ENCODE measurements at places on chromosomes 16 and 17.

DNA sequence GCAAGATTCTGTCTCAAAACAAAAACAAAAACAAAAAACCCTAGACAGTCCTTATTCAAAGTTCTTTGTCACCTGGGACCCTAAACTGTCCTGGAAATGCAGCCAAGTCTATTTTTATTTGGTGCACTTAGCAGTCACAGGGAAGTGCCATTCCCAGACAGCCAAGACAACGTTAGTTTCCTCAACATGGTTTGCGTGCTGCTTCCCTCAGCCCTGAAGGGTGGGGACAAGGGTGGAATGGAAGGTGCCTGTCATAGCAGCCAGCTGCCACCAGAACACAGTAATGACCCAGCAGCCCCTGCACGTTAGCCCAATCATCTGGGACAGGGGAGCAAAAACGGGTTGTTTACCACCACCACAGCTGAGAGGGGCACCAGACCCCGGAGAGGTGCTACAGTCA is 16.9 kb downstream of the CREBBP start:
- no peak for DNase-seq

DNA sequence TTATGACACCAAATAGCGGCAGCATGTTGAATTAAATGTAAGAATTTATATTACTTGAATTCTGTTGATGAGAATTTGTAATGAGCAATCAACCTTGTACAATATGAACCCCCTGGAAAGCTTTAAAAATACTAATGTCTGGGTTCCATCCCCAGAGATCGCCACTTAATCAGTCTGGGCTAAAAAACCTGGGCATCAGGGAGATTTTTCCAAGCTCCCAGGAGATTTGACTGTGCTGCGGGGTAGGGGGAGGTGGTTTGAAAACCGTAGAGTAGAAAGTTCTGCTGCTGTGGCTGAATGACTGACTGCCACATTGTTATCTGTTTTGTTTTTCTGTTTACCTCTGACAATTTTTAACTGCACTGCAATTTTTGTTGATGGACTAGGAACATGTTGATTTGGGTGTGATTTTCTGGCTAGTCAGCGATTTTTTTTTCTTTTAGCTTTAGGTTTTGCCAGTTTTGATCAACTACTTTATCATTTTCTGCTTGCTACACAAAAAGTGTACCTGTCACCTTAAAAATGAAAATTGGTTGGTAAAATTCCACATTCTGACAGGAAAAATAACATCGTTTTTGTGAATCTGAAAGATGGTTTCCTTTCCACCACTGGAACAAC is 79.3 kb downstream of the PCTP start:
- no peak for DNase-seq

DNA sequence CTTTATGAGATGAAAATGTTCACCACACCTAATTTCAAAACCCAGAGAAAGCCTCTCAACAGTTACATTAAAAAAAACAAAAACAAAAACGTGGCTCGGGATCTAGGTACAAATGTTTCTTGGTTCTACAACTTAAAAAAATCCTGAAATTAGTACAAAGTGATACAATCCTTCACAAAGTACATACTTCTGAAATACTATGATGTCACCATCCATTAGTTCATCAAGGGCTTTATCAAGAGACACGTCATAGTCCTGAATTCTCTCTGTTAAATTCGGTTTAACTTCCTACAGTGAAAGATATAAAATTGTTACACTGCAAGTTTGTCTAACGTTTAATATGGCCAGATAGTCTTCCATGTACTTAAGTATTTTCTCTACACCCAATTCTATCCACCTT is 18.2 kb downstream of the LITAFD start:
- no peak for DNase-seq

- no peak for DNase-seq
These were observed 20.9 kb downstream of the COIL start for GRCh38 chr17:56939869-56940484.

DNA sequence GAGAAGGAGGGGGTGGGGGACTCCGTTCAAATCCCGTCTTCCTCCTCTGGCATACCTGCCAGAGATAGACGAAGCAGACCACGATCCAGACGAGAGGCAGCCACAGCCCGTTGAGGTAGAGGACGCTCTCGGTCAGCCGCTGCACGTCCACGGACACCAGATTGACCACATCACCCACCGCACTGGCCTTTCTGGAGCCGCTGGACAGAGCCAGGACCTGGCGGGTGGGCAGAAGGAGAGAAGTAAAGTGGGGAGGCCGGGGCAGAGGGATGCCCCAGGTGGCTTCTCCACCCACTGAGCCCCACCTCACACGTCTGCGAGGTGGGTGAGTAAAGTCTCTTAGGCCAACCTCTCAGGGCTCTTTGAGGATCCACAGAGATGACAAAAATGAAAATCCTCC is 25.3 kb downstream of the ABCC6 start:
- no peak for DNase-seq

- no peak for DNase-seq
These were observed 11.4 kb upstream of the KREMEN2 start for GRCh38 chr16:2952679-2953078.

DNA sequence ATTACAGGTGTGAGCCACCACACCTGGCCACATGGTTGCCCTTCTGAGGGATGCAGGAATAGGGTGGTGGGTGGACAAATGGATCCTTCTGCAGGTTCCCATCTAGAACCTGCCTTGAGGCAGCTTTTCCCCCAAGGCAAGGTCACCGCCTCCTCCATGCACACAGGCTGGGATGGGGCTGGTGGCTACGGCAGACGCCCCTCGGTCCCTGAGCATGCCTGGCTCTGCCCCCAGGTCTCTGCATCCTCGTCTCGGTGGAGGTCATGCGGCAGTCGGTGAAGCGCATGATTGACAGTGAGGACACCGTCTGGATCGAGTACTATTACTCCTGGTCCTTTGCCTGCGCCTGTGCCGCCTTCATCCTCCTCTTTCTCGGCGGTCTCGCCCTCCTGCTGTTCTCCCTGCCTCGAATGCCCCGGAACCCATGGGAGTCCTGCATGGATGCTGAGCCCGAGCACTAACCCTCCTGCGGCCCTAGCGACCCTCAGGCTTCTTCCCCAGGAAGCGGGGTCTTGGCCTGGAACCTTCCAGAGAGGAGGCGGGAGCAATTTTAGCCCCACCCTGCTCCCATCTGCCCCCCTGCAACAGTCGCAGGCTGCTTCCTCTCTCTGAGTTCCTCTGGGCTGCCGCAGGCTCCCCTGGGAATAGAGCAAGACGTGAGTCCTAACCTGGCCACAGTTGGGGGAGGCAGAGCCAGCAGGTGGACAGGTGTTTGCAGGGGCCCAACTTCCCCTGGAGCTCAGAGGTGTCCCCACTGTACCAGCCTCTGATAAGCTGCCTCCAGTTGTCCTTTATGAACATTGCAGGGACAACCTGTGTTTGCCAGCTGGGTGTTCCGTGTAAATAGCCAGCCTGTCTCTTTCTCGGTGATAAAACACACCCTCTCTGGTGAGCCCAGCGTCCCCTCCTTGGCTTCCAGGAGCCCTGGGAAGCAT is 11.7 kb downstream of the CACNG1 start:
- no peak for DNase-seq

DNA sequence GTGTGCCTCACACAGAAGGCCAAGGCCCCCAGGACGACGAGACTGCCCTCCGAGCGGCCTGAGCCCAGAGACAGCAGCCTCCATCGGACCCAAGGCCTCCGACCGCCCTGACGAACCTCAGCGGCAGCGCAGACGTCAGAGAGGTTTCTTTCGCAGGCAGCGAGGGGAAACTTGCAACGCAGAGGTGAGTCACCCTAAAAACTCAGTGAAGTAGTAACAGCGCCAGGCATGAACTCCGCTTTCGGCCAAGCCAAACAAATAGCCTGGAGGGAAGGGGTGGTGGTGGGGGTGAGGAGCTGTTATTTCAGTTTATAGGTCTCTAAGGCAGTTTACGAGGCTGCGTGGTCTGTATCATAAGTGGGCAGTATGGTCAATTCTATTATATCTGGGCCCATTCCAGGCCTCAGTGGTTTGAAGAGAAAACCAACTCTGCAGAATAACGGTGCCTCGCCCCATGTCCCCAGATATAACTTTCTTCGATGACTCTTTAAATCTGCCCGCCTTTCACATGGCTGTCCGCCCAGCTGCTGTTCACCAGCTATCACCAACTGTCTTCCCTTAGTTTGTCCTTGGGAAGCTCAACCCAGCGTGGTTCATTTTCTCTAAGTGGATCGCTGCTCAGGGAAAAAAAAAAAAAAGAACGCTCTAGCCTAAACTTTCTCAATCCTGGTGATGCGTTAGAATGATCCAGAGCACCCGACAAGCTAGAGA is 43.5 kb upstream of the FOXF1 start:
- DNase-seq, result no peak

DNA sequence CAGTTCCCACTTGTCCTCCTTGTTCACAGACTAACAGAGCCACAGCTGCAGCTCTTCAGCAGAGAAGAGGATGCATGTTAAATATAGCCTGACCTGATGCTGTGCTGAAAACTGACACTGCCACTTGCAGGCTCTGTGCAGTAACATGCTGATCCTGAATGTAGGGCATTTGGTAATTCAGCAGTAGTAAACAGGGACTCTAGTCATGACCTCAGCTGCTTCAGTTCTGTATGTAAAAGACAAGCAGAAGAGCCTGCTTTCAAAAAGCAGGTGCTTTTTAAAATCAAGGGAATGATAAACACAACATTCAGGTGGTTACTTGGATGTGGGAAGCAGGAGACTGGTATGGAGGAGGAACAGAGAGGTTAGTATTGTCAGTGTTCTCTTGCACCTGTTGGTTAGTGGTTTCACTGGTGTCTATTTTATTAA is 33.8 kb downstream of the ESRP2 start:
- no peak for DNase-seq

DNA sequence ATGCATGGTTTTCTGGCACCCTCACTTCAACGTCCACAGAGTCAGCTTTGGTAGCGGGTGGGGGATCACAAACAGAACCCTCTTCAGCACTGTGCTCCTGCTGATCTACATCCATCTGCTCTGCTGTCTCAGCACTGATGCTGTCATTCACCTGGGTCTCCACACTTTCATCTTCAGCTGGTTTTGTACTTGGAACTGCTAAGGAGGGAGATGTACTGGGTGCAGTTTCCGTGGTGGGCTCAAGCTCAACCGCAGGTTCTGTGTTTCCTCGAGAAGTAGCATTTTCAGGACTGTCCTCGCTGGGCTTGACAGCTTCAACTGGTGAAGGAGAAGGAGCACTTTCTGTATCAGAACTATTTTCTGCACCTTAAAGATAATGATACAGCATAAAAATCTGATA is 101.8 kb downstream of the TTC19 start:
- no peak for DNase-seq

GRCh38 chr16:73054125-73054484 is 6.2 kb upstream of the ZFHX3 start:
- no peak for DNase-seq

DNA sequence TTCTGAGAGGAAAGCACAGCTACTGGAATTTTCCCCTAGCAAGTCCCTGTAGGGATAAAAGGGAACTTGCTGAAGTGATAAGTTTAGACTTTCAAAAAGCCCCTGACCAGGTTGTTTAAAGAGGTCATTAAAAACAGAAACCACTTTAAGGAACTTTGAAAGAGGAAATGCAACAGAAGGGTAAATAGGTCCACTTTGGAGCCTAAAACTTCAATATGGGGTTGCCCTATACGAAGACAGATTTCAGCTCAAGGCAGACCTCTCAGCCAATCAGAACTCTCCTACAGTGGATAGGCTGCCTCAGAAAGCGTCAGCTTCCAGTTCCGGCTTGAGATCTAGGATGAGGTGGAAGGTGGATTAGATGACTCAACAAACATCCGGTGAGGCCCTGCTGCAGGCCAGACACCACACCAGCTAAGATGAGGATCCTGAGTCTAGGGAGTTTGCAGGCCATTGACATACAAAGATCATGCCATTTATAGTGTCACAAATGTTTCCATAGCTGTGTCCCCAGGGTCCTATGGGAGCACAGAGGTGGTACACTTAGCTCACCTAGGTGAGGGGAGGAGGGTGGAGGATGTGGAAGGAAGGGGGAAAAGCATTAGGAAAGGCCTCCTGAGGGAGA is 7.9 kb upstream of the MFSD6L start:
- no peak for DNase-seq

DNA sequence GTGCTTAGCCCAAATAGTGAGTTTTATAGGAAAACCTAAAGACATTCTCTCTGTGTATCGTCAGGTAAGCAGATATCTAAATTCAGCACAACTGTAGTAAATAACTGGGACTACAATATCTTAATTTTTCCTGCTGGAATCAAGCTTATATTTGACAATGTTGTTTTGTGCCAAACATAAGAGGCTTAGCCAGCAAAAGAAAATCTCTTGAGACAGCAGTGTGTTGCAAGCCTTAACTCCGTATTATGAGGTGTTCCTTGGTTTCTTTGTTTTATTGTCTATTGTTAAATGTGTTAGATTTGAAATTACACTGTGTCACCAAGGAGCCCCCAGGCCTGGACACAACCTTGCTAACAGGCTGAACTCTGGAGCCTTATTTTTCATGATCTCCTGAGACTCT is 1570.6 kb upstream of the GOT2 start:
- no peak for DNase-seq

DNA sequence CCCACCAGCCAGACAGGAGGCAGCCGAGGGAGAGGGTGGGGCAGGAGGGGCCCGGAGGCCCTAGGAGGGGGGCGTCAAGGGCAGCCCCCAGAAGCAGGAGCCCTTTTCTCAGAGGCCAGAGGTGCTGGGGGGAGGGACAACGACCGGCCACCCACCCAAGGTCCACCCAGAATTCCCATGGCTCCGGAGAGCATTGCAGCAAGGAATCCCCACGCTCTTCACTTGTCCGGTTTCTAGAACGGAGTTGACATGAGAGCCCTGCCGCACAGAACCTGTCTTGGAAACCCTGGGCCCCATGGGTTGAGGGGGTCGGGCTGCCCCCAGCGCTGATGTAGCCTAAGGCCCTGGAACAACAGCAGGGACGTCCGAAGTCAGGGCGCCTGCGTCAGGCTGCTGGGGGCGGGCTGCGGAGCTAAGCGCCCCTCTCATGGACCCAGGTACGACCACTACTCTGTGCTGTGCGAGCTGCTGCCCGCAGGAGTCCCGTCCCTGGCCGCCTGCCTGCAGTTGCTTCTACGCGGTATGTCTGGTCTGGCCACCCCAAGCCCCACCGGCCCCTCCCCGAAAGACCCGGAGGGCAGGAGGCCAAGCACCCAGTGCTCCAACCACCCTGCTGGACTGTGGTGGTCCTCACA is 11.2 kb downstream of the CYBC1 start:
- no peak for DNase-seq

DNA sequence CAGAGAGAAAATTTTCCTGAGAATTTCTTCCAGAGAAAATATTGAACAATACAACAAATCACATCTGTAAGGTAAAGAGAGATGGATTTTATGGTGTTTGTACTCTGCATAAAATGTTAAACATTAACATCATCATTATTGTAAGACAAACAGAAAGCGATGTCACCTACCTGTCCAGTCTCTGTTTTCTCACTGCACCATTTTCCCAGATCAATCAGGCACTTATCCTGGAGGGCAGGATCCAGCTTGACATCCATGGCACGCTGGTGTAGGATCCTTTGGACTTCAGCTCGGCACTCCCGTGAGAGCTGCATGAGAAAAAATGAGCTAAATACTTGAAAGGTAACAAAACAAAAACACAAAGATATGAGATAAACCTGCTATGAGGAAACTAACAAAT is 55.9 kb upstream of the CLEC18B start:
- no peak for DNase-seq

DNA sequence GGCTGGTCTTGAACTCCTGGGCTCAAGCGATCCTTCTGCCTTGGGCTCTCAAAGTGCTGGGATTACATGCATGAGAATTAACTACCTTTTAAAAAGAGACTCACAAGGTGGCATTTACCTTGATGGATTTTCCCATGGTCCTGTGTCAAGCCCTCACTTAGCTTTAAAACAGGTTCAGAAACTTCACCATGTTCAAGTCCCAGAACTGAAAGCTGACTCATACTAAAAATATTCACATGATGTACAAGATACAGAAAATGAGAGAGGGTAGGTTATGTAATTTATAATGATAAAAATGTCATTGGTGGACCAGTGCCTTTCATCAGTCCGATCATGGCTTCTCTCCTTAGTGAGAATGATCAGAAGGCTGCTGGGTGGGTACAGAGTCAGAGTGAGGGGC is 4.3 kb upstream of the AKAP1 start:
- no peak for DNase-seq
